Ovary (tissue), 10 donors: ENCODE measurements at places on chromosomes 1 and 21.

DNA sequence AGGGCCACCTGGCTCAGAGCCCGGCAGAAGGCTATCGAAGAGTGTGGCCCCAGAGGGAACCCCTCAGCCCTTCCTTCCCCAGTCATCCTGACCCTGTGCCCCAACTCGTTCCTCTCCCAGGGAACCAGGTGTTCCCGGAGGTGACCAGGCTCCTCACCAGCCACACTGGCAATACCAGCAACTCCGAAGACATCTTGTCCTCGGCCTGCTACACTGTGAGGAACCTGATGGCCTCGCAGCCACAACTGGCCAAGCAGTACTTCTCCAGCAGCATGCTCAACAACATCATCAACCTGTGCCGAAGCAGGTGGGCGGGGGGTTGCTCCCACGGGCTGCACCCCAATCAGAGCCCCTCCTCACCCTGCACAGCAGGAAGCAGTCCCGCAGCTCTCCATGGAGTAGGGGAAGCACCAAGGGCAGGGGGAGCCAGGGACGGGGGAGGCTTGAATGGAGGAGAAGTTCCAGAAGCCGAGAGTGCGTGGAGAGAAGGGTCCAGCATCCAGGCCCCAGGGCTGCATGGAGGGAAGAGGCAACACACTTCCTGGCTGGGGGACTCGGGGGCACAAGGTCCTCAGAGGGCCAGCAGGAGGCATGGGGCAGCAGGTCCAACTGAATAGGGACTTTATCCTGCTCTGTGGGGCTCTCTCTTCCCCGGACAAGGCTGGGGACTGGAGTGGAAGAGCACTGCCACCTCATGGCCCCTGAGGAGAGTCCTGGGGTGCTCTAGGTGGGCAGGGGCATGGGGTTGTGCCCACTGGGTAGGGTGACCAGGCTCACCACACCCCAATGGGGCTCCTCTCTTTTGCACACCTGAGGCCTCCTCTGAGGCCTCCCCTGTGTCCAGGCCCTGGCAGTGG, 41.7 kb downstream of the PKP1 start:
- H3K4me3 ChIP-seq: no peak overlapping the region
- H3K36me3 ChIP-seq: no peaks in the 10 kb centered on the region
- no peak overlapping the region for H3K27ac ChIP-seq
- no peaks in the 10 kb centered on the region for H3K4me1 ChIP-seq
- no peak for DNase-seq

GRCh38 chr1:192358402-192358801, 41.6 kb downstream of the RGS21 start:
- no peak overlapping the region for H3K27ac ChIP-seq
- H3K4me1 ChIP-seq: no peaks in the 10 kb centered on the region
- H3K27me3 ChIP-seq: no peaks in the 10 kb centered on the region
- DNase-seq: no peak
- no peaks in the 10 kb centered on the region for H3K36me3 ChIP-seq
- no peak overlapping the region for H3K4me3 ChIP-seq

DNA sequence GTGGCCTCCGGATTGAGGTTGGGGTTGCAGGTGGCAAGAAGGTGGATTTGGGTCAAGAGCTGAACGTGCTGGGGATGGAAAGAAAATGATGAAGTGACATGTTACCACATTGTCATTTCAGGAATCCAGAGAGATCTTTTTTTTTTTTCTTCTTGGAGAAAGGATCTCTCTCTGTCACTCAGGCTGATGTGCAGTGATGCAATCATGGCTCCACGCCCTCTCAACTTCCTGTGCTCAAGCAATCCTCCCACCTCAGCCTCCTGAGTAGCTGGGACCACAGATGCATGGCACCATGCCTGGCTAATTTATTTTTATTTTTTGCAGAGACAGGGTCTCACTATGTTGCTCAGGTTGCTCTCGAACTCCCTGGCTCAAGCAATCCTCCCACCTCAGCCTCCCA, 80.6 kb downstream of the GON4L start:
- DNase-seq: no peak
- H3K27ac ChIP-seq: no peak overlapping the region
- no peak overlapping the region for H3K4me3 ChIP-seq
- no peaks in the 10 kb centered on the region for H3K36me3 ChIP-seq

DNA sequence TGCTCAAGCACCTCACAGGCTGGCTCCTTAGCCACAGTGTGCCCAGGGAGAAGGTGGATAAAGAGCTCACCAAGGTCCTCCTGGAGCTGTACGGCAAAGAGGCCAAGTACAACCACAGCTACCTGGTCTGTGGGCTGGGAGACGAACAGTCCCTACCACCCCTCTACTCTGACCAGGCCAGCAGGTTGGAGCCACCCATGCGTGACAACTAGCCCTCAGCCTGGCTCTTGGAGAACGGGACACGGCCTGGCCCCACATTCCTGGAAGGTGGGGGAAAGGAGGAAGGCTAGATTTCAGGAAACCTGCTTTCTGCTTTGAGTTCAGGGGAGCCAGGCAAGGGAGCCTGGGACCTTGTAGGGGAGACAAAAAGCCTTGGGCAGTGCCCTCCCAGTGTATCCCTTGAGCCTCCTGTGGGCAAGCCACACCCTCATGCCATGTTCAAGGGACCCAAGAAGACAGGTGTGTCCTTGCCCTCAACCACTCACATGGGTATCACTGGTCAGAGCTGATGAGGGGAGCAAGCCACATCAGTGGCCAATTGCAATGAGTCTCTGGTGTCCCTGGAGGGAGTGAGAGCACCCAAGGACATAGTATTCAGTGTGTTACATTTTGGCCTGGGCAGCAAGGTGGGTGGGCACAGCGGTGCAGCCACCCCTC, 27.6 kb downstream of the LUZP1 start:
- H3K27ac ChIP-seq: no peak overlapping the region
- H3K4me1 ChIP-seq: peaks cover 3% of the 10 kb centered on the region
- no peaks in the 10 kb centered on the region for H3K27me3 ChIP-seq
- no peak for DNase-seq
- no peak overlapping the region for H3K4me3 ChIP-seq
- H3K36me3 ChIP-seq: no peaks in the 10 kb centered on the region

DNA sequence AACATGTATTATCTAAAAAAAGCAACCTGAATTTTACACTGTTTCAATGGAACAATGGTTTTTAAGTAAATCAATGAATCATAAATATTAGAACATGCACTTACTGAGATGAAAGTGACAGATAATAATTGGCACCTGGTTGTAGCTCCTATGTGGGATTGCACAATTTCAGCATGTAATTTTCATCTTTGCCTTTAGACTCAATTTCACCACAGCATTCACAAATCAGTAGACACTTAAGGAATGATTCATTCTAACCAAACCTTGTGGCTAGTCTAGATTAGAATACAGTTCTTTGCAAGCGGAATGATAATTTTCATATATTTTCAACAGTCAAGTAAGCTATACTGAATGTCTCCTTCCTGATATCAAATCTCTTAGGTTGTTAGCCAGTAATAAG, 853.4 kb downstream of the KCNT2 start:
- no peaks in the 10 kb centered on the region for H3K36me3 ChIP-seq
- no peak for DNase-seq
- H3K27ac ChIP-seq: no peak overlapping the region
- H3K27me3 ChIP-seq: no peaks in the 10 kb centered on the region
- H3K4me1 ChIP-seq: no peaks in the 10 kb centered on the region

GRCh38 chr1:58107943-58108342, 438.6 kb downstream of the OMA1 start:
- H3K36me3 ChIP-seq: no peaks in the 10 kb centered on the region
- H3K4me1 ChIP-seq: no peaks in the 10 kb centered on the region
- no peaks in the 10 kb centered on the region for H3K27me3 ChIP-seq
- no peak for DNase-seq
- no peak overlapping the region for H3K4me3 ChIP-seq
- H3K27ac ChIP-seq: no peak overlapping the region

DNA sequence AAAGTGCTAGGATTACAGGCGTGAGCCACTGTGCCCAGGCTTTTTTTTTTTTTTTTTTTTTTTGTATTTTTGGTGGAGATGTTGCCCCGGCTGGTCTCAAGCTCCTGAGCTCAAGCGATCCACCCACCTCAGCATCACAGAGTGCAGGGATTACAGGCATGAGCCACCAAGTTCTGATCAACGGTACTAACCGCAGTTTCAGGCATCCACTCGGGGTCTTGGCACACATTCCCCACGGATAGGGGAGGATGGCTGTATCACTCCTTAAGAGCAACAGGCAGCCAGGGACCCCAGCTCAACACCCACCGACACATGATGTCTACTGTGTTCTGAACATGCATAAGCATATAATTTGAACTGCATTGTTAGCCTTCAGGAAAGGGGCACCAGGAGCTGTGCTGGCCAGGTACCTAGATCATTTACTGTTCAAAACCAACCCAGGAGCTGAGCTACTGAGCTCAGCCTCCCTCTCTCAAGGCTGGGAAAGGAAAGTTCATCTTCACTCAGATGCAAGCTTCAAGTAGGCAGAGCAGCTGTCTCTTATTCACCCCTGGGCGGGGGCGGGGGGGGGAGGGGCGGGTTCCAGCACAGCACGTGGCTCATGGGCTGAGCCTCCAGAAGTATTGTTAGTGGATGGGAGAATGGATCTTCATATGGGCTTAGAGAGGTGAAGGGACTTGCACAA, 24.7 kb downstream of the CAPZB start:
- H3K36me3 ChIP-seq: no peaks in the 10 kb centered on the region
- peaks cover 36% of the 10 kb centered on the region for H3K4me1 ChIP-seq
- H3K4me3 ChIP-seq: no peak overlapping the region
